ENCODE measurements at places on chromosomes 7 and 10. TPM values are rescaled to one million over a fixed set of nuclear protein-coding genes. Genes with fewer than 3 reads are reported as not detected.

The TMEM176A gene
- 0.34 TPM for total RNA-seq

- no peak for DNase-seq
Observed at GRCh38 chr10:86962136-86962980, 4.0 kb downstream of the SNCG start.

GRCh38 chr7:47513741-47514241, 68.1 kb downstream of the TNS3 start:
- DNase-seq, result peak; percentile 89

GRCh38 chr7:95847061-95847460, 74.7 kb downstream of the DYNC1I1 start:
- no peak for DNase-seq

DNA sequence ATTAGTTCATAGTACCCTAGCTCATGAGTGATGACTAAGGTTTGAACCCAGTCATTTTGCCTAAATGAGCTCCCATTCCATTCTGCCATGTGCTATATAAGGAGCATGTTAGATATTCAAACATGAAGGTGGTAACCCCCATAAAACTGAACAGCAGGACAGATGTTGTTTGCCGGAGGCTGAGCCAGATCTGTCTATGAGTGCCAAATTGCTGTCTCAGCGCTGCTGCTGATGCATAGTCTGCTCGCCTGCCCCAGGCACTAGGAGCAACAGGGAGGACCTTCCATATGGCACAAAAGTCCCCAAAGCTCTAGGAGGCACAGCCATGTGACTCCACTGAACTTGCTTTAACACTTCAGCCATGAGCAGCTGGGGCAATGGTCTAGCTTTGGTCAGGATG, 466.0 kb upstream of the GHITM start:
- no peak for DNase-seq

The GPR37 gene
- 6.2 TPM for total RNA-seq

All from M059J (cell line).